DND-41 (cell line): ENCODE measurements at places on chromosomes 16 and 17.
A peak's percentile ranks its signal among the peaks of the same experiment; 100 is the strongest.

- DNase-seq: no peak
- H3K36me3 ChIP-seq: peaks cover 4% of the 10 kb centered on the region
- no peaks in the 10 kb centered on the region for H3K27me3 ChIP-seq
- no peak overlapping the region for H3K27ac ChIP-seq
Observed at GRCh38 chr17:16286947-16287562, 66.2 kb downstream of the CENPV start.

GRCh38 chr17:76085731-76086366, 6.9 kb downstream of the ZACN start:
- no peak overlapping the region for H3K4me3 ChIP-seq
- peaks cover 81% of the 10 kb centered on the region for H3K36me3 ChIP-seq
- H3K4me1 ChIP-seq: no peaks in the 10 kb centered on the region
- DNase-seq: no peak
- H3K27me3 ChIP-seq: no peaks in the 10 kb centered on the region
- no peak overlapping the region for H3K27ac ChIP-seq

GRCh38 chr16:22117609-22118008, 25.3 kb downstream of the VWA3A start:
- H3K27me3 ChIP-seq: no peaks in the 10 kb centered on the region
- no peaks in the 10 kb centered on the region for H3K4me1 ChIP-seq
- DNase-seq: no peak
- H3K4me3 ChIP-seq: no peak overlapping the region
- H3K27ac ChIP-seq: no peak overlapping the region

DNA sequence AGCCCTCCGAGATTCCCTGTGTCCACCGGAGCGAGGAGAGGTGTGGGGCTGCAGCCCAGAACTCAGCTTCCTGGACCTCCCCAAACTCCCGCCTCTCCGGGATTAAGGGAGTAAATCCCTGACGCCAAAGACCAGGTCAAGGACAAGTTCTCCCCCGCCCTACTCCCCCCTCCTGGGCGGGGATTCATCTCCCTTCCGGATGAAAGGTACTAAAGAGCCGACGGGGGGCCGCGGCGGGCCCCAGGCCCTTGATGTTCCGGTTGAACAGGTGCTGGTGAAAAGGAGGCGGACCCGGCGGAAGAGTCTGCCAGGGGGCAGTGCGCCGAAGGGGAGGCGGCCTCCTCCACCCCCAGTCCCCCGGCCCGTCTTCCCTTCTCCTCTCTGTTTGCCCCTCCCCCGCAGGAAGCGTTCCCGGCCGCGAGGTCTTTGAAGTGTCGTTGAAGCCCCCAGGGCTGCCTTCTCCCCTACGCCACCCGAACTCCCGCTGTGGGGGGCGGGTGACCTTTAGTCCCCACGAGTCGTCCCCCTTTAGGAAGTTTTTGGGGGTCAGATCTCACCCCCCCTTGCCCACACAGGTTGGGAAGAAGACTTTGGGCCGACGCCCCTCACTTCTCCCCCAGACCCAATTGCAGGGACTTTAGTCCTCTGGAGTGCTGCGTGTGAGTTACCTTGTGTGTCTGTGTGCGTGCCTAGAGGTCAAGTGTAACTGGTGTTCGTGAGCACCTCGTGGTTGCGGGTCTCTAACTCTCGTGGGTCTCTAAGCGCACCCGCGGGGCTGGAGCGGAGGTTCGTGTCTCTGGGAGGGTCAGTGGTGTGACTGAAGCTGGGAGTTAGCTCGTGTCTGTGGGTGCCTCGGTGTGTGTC, 1.1 kb upstream of the MLLT6 start:
- H3K27me3 ChIP-seq: no peaks in the 10 kb centered on the region
- peak; percentile 98 for DNase-seq
- peaks cover 53% of the 10 kb centered on the region for H3K4me1 ChIP-seq
- peaks cover 22% of the 10 kb centered on the region for H3K36me3 ChIP-seq

DNA sequence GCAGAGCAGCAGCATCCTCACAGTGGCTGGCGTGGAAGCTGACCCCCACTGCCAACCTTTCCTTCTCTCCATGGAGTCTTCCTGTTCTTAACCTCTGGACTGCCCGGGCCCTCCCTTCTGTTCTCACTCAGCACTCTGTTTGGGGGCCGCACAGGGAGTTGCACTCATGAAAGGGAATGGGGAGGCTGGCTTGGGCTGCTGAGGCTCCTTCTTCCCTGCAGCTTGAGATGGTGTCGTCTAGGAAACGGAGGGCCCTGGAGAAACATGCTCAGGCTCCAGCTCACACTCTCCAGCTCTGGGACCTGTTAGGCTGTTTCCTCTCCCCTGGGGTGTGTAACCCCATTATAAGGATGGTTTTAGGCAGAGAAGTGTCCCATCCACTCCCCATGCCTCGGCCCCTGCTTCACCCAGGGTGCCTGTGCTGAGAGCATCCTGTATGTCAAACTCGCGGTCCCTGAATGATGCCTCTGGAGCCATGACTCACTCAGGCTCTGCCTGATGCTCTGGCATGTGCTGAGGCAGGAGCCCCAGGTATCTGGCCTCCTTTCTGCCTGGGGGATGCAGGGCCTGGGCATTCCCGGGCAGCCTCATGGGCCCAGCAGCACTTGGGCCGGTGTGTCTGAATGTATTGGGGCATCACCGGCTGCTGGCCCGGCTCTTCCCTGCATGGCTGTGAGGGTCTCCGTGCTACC, 18.9 kb downstream of the TMEM94 start:
- no peaks in the 10 kb centered on the region for H3K27me3 ChIP-seq
- no peak overlapping the region for H3K27ac ChIP-seq
- no peak for DNase-seq
- no peak overlapping the region for H3K4me3 ChIP-seq
- peaks cover 57% of the 10 kb centered on the region for H3K36me3 ChIP-seq
- no peaks in the 10 kb centered on the region for H3K4me1 ChIP-seq

- peak; percentile 40 for DNase-seq
- no peaks in the 10 kb centered on the region for H3K27me3 ChIP-seq
- H3K36me3 ChIP-seq: peaks cover 34% of the 10 kb centered on the region
- H3K4me3 ChIP-seq: peak overlapping the region; percentile 58
Observed at GRCh38 chr17:80832266-80832676, 159.4 kb upstream of the CHMP6 start.

DNA sequence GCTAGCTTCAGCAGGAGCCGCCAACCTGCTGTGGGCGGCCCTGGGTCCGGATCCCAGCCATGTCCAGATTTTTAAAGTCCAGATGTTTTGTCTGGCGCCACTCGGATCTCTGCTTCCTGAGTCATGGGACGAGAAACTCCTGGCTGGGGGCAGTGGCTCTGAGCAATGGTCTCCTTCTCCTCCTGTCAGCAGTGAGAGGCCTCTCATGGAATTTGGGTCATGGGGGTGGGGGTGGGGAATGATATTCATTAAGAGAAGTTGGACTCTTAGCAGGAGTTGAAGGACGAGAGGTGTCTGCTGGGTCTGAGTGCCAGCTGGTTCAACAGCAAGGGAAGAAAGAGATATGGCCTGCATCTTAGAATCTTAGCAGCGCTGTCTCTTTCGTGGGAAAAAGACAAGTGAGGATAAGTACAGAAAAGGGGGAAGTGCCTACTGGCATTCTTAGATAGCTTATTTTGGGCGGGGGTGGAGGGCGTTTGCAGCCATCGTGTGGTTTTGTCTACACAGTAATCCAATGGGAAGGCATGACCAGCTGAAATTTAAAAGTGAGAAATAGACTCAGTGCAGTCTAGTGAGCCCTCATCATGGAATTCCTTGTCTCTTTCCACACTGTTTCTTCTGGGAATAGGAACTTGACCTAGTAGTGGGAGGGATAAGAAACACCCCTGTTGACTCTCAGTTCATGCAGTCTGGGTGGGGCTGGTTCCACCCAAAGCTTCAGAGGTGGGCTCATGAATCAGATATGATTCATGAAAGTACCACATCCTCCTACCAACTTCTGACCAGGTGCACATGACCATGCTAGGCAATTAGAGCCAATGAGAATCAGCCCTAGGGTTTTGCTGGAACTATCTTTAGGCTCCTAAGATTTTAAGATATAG, 80.5 kb downstream of the MYH13 start:
- H3K4me3 ChIP-seq: no peak overlapping the region
- no peaks in the 10 kb centered on the region for H3K36me3 ChIP-seq
- DNase-seq: no peak
- H3K27ac ChIP-seq: no peak overlapping the region
- no peaks in the 10 kb centered on the region for H3K4me1 ChIP-seq

DNA sequence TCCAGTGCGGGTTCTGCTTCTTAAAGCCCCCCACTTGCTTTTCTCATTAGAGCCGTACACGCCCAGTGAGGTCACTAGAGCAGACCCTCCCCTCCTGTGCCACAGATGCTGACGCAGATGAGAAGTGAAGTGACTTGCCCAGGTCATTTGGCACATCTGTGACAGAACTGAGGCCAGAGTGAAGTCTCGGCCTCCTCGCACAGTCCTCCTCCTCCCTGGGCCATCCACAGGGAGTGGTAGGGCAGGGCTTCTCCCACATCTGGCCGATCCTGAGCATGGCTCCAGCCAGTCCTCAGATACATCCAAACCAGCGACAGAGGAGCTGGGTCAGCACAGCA, 15.3 kb upstream of the TBX2 start:
- no peaks in the 10 kb centered on the region for H3K36me3 ChIP-seq
- DNase-seq: no peak
- no peaks in the 10 kb centered on the region for H3K27me3 ChIP-seq
- H3K4me1 ChIP-seq: no peaks in the 10 kb centered on the region

DNA sequence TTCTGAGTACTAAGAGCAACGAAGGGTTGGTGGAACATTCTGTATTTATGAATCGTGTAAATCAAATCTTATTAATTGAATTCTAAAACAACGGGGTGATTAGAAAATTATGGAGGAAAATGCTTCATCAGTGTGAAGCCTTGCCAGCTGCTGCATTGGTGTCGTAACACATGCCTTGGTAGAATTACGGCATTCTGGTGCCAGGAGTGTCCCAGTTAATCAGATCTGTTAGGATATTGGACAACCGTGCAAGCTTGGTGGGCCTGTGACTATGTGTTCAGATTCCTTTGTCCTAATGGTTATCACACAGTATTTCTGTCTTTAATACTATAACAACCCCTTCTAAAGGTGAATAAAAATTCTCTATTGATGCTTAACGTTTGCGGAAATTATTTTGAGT, 44.2 kb upstream of the TANC2 start:
- no peaks in the 10 kb centered on the region for H3K36me3 ChIP-seq
- no peaks in the 10 kb centered on the region for H3K4me1 ChIP-seq
- peaks cover 12% of the 10 kb centered on the region for H3K27me3 ChIP-seq
- no peak overlapping the region for H3K27ac ChIP-seq
